NCI-H748 treated with DMSO at 0.1 percent for 48 hours (cell line): ENCODE measurements at places on chromosomes 11 and 22.

DNA sequence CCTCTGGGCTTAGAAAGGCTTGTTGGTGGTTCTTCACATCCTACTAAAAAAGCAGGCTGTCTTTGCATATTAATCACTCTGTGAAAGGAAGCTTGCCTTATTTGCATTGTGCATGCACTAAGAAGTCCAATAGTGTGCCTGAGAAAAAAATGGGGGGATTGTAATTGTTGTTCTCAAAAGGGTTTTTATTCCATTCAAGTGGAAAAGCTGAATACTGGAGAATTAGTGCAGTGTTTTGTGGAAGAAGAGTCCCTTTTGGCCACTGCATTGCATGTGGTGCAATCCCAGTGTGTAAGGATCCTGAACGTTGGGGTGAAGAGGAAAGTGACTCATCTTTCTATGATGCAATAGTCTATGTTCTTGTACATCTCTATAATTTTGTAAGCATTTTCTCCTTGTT lies 16.5 kb downstream of the NCAM1 start:
- DNase-seq: no peak

DNA sequence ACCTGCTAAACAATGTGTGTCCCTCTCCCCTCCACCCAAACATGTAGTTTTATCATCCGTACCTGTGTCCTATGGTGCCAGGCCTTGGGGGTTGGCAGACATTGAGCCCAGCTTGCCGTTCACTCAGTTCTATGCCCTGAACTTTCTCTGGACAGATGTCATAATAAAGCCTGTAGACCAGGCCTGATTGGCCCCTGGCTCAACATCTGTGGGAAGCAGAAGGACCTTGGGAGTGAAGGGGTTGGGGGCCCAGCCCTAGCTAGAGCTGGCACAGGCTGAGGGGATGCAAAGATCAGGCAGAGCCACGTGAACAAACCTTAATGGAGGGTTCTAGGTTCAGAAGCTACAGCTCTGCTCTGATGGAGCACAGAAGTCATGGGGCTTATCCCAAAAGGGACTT lies 600.6 kb downstream of the BUD13 start:
- no peak for DNase-seq

DNA sequence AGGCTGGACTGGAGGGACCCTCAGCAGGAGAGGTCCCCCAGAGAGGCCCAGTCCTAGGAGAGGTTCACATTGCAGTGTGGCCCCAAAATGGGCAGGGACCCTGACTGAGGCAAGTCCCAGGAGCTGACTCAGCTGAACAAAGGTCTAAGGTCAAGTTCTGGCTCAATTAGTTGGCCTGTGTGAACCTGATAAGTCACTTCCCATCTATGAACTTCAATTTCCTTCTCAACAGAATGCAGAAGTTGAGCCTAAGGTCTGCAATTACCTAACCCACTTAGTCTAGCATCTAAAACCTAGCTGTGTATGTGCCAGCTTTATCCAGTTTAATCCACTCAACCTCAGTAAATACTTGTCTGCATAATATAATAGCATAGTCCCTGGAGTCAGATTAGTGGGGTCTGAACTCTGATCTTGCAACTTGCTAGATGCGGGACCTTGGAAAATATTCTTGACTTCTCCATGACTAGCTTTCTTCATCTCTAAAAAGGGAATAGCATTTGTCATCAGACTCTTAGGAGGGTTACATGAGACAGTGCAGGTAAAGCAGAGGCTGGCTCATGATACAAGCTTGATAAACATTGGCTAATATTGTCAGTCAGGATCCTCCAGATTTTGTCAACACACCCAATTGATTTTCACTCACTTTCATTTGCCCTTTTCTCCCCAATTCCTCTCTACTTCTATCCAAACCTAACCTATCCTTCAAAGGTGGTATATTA lies 465.5 kb downstream of the INSC start:
- DNase-seq: no peak

DNA sequence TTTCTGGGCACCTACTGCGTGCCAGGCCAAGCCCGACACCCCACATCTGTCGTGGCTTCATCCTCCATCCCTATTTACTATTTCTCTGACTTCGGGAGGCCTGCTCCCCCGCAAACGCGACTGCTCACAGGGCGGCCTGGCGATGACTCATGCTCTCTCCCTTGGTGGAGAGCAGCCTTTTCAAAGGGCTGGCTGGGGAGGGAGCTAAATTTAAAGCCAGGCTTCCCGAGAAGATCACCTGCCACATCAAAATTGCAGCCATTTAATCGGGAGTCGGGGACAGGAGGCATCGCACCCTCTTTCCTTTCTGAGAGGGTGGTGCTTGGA lies 24.9 kb upstream of the SHISAL1 start:
- no peak for DNase-seq

- no peak for DNase-seq
Observed at GRCh38 chr11:10373340-10373739, 68.5 kb downstream of the ADM start.

GRCh38 chr11:86802601-86803051 lies 2.3 kb downstream of the PRSS23 start:
- DNase-seq: no peak

DNA sequence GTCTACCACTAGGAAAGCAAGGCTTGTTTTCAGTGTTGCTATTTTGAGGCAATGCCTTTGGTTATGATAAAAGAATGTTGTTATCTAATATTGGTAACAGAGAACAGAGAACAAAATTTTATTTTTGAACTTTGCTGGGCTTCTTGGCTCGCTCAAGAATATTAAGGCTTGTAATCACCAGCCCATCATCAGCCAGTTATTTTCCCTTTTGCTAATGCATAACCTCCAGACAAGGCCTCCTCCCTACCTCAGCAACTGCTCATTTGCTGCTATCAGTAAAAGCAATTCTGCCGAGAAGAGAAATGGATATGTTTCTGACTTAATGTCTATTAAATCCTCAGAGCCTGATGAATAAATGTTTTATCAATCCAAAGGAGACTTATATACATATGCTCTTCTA lies 8.9 kb downstream of the MTMR2 start:
- DNase-seq: no peak

DNA sequence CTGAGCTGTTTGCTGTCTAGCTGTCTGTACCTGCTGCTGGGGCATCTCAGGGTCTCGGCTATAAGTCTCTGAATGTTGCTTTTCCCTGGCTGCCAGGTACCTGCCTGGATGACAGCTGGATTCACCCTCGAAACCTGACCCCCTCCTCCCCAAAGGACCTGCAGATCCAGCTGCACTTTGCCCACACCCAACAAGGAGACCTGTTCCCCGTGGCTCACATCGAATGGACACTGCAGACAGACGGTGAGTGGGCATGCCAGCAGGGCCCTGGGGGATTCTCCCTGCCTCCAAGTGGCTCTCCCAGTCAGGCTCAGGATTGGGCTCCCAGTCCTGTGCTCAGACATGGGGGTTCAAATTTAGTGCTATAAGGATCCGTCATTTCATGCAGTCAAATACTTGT lies 12.9 kb downstream of the IL17RA start:
- no peak for DNase-seq

GRCh38 chr11:93279851-93280347 lies 50.6 kb upstream of the DEUP1 start:
- peak; percentile 63 for DNase-seq

DNA sequence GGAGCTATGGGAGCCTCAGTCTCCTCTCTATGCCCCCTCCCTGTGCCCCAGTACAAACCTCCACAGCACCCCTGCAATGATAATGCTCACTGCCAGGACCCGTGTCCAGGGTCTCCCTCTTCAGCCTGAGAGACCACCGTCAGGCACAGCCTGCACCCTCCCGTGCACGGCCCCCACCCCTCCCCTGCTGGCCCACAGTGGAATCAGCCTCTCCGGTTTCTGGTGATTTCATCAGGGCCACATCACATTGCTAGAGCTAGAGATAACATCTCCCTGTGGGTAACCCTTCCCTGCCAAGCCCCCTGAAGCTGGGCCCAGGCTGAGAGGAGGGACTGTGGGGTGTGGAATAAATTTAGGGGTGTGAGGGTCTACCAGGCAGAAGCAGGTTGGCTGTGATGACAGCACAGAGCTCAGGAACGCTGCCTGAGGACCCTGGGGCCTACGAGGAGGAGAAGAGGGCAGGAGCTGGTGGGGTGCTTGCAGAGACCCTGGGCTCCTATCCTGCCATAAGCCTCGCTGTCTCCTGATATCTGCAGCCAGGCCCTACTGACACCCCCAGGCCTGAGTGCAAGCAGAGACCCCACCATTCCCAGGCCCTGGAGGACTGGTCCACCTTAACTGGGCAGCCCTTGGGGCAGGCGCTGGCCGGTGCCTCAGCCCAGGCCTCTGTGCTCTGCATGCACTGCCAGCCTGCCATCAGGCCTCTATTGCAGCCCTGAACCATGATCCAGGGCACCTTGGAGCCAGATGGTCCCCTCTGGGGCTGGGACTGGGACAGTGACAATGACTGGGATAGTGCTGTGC lies at the start of gene KLHDC7B:
Gene KLHDC7B (plus strand): TSS at position 378 of the 804 bp plus-strand sequence. CDS start 345 bp downstream, at position 723.
- no peak for DNase-seq

GRCh38 chr11:80698637-80699036 lies 1257.8 kb upstream of the TENM4 start:
- no peak for DNase-seq

- DNase-seq: no peak
Observed at GRCh38 chr11:82960779-82961143, 59.2 kb downstream of the DDIAS start.

DNA sequence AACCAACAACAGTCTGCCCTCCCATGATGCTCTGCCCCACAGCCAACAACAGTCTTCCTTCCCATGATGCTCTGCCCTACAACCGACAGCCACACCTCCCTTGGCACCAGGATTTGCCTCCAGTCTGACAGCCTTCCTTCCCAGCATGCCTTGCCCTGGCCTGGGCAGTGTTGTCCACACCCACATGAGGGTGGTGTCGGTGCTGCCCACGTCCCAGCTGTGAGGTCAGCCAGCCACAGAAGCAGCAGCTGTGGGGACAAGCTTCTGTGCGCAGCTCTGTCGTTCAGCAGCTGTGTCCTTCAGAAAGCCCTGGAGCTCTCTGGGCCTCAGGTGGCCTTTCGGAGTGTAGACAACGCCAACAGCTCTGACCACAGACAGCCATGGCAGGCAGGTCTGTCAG lies 1378.9 kb downstream of the BRD1 start:
- DNase-seq: no peak

DNA sequence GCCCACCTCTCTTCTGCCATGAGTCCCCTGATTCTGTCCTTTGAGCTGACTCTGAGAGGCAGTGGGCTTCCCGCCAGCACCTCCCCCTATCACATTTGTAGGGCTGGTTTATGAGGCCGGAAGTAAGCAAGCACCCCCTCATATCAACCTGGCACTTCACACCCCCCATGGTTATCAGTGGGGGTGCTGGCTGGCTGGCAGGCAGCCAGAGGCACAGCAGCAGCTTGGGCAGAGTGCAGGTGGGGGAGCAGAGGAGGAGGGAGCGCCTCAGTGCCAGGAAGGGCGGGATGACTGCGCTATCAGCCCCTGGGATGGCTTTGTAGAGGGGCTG lies 22.9 kb upstream of the CHRM4 start:
- peak; percentile 90 for DNase-seq

GRCh38 chr11:71582309-71582895 lies at the start of gene KRTAP5-11:
KRTAP5-11 (minus strand) TSS chr11:71582875; CDS start chr11:71582837, 38 bp downstream.
- no peak for DNase-seq

- DNase-seq: no peak
Observed at GRCh38 chr11:125777309-125777708, 1.3 kb downstream of the PATE2 start.

DNA sequence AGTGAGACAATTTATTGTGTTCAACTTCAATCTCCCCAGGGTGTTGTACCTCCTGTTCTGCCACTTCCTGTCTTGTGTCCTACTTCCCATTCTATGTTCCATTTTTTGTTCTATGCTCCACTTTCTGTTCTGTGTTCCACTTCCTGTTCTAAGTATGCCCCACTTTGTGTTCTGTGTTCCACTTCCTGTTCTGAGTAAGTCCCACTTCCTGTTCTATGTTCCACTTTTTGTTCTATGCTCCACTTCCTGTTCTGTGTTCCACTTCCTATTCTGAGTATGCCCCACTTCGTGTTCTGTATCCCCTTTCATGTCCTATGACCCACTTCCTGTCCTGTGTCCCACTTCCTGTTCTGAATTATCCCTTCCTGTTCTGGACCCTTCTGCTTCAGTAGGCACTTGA lies 732.7 kb downstream of the TBC1D22A start:
- DNase-seq: no peak

GRCh38 chr11:87212891-87213290 lies 175.2 kb downstream of the TMEM135 start:
- DNase-seq: no peak

GRCh38 chr11:125224391-125225021 lies 60.0 kb downstream of the PKNOX2 start:
- DNase-seq: no peak

DNA sequence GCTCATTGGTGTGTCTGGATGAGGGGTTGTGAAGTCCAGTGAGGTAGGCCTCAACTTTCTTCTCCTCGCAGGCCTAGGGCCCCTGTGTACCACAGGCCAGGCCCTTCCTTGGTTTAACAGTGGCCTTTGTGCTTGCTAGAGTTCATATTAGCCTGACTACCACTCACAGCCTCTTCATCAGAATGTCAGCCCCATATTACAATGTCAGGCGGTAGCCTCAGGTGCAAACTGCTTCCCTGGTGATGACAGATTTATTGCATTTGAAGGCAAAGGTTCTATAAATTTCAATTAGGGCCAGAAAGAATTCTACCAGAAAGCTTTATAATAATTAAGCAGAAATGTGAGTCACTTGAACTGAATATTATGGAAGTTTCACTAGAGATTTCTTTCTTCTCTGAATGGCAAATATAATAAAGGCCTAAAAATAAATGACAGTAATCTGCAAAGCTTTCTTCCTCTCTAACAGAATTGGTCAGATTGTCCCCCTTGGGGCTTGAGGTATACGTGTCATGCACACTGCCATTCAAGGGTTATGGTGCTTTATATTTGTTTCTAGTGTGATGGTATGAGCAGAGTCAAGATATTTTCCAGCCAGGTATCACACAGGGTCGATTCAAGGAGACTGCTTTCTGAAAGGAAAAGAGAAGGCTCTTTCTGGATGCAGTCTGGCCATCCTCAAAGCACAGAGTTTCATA lies 210.3 kb downstream of the CWF19L2 start:
- no peak for DNase-seq

DNA sequence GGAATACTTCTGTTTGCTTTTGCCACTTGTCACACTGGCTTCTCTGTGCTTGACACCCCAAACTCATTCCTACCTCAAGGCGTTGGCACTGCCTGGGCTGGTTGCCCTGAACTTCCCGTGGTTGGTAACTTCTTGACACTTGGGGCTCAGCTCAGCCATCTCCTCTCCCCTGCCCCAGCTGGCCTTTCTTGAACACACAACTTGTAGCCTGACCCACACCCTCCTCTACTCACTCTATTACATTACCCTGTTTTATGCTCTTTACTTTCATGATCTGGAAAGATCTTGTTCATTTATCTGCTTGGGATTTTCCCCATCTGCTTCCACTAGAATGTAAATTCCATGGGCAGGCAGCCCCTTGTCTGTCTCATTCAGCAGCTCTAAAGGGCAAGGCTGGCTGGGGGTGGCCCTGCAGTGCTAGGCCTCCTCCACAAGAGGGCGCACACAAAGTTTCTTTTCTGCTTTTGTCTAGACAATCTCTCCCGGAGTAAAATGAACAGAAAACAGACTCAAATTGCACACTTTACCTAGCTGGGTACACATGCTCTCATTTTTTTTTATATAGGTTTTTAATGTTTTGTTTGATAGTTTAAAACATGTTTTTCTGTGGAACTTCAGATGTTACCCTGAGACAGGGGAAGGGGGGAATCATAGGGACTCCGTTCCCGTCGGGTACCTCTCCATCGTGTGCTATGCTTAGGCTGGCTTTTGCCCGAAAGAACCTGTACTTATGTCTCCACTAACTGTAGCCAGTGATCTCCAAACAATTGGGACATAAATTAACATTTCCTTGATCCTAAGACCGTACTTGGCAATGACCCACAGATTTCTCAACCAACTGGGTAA lies 16.4 kb upstream of the MRGPRX2 start:
- DNase-seq: peak; percentile 48
